ENCODE measurements at places on chromosomes 12 and 14.

DNA sequence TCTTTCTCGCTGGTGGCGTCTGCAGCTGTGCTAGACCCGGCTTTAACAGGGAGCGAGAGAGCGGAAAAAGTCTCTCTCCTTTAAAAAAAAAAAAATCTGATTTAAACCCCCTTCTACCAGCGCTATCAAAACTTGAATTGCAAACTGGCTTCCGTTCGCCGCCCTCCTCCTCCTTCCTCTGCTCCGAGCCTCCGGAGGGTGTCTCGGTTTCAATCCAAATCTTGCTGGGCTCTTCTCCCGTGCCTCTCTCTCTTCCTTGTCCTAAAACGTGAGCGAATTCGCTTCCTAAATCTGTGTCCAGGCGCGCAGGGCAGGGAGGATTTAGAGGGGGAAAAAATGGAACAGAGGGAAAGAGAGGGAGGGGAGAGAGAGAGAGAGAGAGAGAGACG lies 272 bp downstream of the TBX3 start:
- no peak for DNase-seq

DNA sequence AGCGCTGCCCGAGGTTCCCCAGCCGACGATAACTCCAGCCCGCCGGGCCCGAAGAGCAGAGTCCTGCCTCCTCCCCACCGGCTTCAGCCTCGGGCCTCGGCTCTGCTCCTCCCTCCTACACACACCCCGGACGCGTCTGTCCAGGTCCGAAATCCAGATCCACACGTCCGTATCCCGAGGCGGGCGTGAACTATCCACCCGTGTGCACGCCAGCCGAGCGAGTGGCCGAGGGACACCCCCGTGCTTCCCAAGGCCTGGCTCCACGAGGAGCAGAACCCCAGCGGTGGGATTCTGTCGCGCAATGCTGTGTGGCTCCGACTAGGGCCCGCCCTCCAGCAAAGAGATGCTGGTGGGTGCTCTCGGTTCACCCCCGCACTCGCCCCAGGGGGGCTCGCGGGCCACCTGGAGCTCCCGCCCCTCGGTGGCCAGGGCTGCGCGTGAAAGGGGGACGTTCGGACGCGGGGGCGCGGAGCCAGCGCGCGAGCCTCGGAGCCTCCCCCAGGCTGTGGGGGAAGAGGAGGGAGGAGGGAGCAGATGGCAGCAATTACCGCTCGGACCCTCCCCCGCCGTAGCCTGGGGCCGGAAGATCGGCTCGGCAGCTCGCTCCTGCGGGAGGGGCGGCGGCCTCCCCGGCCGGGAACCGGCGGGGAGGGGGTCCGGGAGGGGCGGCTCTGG lies 18.9 kb upstream of the ANKRD33 start:
- DNase-seq, result no peak

DNA sequence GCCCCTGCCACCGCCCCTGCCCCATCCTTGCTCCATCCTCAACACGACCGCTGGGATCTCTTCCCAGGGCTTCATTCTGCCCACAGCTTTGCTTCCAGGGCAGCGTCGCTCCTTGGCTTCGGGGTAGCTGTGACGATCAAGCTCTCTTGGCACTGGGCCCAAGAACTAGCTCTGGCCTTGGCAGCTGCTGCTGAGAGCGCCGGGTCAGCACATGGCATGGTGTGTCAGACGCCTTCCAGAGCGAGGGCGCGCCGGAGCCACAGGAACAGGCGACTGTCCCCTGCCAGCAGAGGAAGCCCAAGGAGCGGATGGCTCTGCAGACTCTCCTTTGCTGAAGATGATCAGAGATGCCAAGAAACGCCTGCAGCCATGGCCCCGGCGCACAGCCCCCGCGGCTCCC lies 15.9 kb downstream of the RAB35 start:
- DNase-seq, result no peak

- DNase-seq, result no peak
These were observed 322.3 kb downstream of the RMST start for GRCh38 chr12:97784904-97785303.

GRCh38 chr14:20760950-20761349 lies 7.3 kb upstream of the EDDM3B start:
- no peak for DNase-seq

DNA sequence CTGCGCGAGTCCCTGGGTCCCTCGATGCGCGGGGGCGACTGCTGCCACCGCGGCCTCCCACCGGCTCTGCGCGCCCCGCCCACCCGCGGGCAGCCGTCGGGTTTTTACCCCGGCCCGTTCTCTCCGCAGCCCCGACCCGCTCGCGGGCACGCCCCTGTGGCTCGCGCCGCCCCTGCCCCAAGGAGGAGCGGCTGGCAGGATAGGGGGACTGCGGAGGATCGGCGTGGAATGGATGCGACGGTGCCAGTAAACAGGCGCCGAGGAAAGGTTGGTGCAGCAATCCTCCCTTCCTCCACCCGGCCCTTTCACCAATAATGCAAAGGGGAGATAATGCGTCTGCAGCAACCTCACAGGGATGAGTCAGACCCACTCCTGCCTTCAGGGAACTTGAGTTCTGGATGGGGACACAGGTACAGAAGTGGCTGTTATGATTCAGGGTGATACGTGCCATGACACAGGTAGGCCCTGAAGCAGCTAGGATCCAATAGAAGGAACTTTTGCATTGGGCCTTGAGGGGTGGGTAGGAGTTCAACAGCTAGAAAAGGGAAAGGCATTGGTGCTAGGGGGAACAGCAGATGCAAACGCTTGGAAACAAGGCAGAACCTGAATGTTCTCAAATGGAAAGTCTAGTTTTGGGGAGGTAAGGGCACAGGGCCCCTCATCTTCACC lies 554 bp upstream of the DEGS2 start:
- DNase-seq, result no peak

DNA sequence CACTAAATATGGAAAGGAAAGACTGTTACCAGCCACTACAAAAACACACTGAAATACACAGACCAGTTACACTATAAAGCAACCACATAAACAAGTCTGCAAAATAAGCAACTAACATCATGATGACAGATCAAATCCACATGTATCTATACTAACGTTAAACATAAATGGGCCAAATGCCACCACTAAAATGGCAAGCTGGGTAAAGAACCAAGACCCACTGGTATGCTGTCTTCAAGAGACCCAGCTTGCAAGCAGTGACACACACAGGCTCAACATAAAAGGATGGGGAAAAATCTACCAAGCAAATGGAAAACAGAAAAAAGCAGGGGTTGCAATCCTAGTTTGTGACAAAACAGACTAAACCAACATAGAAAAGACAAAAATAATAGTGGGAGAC lies 260.9 kb upstream of the SSTR1 start:
- no peak for DNase-seq

- no peak for DNase-seq
These were observed 7.7 kb upstream of the LRRC23 start for GRCh38 chr12:6896846-6897435.

GRCh38 chr14:46399049-46399448 lies 252.5 kb downstream of the RPL10L start:
- no peak for DNase-seq

DNA sequence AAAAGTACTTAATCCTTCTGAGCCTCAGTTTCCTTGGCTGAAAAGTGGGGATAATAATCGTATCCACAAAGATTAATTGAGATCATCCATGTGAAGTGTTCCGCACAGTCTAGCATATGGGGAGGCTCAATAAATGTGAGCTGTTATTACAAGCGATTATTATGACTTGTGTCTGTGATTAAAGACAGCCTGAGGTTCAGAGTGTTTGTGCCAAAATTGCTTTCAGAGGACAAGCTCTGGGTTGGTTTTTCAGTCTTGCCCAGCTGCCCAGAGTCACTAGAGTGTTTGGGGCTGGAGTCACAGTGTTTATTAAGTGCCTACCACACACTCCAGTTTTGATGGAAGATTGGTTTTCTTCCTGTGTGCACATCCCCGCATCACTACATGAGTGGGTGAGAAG lies 53.5 kb downstream of the NTF3 start:
- DNase-seq, result no peak

GRCh38 chr12:91883811-91884210 lies 261.8 kb downstream of the BTG1 start:
- DNase-seq, result no peak

GRCh38 chr12:93015871-93016751 lies 87.0 kb upstream of the EEA1 start:
- no peak for DNase-seq

DNA sequence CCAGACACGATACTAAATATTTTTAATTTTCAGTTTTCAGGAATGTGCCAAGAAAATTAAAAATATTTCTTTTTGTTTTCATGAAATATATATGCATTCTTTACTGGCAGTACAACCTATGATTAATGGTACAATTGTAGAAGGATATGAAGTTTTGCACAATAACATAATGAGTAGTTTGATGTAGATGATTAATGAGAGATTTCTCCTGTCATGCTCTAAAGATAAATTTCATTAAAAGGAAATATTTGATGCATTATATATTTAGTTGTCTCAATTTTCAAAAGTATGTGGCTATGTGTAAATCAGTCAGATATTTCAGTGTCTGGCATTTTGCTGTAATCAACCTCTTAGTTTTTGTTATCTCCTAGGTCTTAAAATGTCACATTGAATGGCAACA lies 940.2 kb upstream of the MDGA2 start:
- no peak for DNase-seq

GRCh38 chr14:75303381-75303789 lies 24.8 kb downstream of the FOS start:
- DNase-seq, result no peak

GRCh38 chr12:117842220-117842619 lies 126.6 kb downstream of the KSR2 start:
- DNase-seq, result no peak

GRCh38 chr14:22320362-22320750 lies 268.7 kb downstream of the DAD1 start:
- no peak for DNase-seq

DNA sequence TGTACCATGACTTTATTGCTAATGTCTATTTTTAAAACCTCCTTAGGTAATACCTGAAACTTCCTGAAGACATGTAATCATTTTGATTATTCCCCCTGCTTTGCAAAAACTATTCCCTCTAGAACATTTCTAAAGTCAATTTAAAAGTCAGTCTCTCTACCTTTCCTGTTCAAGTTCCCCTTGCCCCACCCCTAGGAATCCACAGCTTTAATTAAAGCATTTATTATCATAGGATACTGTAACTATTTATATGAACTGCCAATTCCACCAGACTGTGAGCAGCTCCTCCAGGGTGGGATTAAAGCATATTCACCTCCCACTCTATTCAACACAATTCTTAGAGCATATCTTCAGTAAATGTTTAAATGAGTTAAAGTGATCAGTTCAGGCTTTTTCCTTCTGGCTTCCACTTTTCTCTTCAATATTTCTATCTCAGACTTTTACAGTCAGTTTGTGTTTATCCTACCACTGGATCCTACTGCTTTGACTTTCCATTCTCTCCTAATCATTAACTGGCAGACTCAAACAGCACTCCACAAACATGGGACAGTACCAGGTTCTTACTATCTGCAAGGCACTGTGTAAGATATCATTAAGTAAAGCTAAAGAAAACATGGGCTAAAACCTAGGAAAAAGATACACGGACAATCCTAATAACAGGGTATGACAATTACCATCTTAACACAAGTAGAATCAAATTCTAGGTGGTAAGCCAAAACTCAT lies 39.1 kb downstream of the PTPN21 start:
- no peak for DNase-seq

GRCh38 chr14:56886471-56887062 lies 76.3 kb upstream of the OTX2 start:
- DNase-seq, result no peak

DNA sequence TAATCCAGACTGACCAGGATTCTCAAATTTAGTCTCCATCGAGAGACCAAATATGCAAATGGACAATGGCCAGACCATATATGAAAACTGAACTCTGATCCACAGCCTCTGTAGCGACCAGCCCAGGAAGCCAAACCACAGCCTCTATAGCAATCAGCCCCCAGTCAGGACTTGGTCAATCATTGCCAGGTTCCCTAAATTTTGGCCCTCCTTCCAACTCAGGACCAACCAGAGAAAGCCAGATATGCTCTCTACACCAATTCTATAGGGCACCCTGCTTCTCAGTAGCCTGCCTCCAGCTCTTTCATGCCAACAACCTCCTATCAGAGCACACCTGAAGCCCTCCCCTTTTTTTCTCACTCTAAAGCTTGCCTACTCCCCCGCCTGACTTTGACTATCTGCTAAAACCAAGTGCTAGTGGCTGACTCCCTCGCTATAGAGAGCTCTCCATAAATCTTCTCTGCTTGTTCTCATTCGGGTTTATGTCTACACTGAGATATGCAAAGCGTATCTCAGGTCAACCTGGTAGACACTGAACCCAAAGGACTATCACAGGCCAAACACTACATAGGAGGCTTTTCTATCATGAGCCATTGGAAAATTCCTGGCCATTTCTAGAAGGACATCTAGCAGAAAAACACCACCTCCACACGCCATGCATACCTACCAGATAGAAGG lies 110.5 kb upstream of the FUT8 start:
- DNase-seq, result no peak

DNA sequence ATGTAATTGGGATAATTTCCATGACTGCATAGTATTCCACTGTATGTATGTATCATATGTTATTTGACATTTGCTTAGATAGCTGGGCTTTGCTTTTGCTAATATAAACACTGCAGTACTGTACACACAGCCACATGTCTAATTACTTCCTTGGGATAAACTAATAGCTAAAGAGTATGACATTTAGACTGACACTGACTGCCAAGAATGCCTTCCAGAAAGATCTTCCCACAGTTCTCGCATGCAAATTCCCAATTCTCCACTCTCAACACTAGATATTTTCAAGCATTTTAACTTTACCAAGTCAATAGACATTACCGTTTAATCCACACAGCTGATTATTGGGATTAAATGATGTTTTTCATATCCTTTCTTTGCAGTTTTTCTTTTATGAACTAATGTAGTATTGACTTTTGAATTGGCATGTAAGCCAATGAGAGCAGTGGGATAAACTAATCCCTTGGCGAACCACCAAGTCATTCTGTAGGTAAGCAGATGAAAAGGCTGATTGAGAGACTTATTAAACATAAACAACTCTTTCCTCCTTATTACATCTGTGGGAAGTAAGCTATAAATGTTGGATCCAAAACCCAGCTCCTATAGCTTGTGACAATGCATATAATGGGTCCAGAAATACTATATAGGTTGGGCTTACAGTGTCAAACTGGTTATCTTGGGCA lies 55.5 kb downstream of the STON2 start:
- DNase-seq, result no peak

DNA sequence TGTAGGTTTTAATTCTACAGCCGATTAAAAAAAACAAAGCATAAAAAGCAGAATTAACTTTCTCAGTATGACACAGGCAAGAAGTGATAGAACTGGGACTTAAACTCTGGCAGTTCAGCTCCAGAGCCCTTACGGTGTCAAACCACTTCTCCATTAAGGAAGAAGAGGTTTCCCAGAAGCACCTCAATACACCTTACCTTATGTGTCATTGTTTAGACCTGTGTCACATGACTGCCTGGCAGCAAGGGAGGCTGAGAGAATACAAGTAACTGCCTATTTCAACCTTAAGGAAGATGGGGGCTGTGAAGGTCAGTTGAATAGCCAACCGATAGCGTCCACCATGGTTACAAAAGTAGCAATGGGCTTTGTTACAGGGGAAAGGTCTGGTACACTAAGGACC lies 54.6 kb upstream of the ARHGAP5 start:
- DNase-seq, result no peak

GRCh38 chr12:93121729-93122488 lies 192.8 kb upstream of the EEA1 start:
- DNase-seq, result peak; percentile 89

GRCh38 chr12:101229841-101230241 lies 19.8 kb upstream of the SLC5A8 start:
- DNase-seq, result no peak

GRCh38 chr12:115609347-115609746 lies 668.1 kb downstream of the MED13L start:
- no peak for DNase-seq
